RKO (cell line): ENCODE measurements at places on chromosomes 12 and 14.

- no peak for DNase-seq
Measured at GRCh38 chr12:99433155-99433554, 214.4 kb upstream of the GARIN6 start.

- no peak for DNase-seq
Measured at GRCh38 chr12:42957561-42958290, 368.2 kb upstream of the PRICKLE1 start.

DNA sequence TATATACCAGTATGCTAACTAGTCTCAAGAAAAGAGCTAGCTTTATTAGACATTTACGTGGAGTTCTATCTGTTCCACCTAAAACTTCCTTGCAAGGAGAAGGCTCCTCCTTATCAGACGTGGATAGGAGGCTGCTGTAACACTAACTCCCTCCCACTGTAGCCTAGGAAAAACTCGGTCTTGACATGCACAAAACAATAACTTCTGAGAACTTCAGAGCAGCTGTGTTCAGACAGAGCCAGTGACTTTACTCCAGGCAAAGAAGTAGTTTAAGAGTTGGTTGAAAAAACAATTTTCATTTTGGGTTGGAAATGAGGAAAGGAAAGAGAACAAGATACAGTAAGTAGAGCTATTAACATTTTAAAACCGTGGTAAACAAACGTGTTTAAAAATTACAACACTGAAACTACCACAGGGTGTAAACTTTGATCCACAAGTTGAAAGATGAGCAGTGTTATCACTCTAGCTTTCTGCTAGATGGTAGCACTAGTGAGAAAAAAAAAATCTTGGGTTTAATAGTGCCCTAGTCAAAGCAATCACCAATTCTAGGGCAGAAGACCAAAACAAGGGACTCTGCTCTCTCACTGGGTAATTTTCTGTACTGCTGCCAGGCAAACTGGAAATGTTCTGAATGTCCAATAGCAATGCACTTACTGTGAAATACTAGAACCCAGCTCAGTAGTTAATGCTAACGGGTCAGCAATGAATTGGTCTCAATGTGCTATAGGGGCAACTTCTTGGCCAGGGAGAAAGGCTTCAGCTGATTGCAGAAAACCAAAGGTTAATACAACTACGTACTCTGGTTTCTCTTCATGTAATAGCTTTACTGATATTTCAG lies 2.4 kb downstream of the ATF7 start:
- no peak for DNase-seq

DNA sequence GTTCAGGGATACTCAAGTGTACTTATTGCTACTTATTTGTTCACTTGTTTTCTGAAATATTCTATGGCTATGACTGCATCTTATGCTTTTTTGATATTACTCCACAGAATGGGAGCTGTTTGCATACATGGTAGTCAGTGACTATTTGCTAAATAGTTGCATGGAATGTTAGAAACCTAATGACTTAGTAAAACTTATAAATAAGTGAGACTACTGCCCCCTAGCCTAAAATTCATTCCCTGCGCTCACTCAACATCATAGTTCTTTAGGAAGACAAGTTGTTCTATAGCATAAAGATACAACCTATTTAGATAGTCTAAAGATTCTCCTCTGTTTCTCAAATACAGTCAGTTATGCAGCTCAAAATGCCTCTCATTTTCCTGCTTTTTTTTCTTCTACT lies 305.5 kb downstream of the CEP128 start:
- no peak for DNase-seq

- no peak for DNase-seq
Measured at GRCh38 chr14:36947362-36947761, 225.0 kb downstream of the SLC25A21 start.

GRCh38 chr12:126343321-126343720 lies 1278.1 kb downstream of the AACS start:
- no peak for DNase-seq

DNA sequence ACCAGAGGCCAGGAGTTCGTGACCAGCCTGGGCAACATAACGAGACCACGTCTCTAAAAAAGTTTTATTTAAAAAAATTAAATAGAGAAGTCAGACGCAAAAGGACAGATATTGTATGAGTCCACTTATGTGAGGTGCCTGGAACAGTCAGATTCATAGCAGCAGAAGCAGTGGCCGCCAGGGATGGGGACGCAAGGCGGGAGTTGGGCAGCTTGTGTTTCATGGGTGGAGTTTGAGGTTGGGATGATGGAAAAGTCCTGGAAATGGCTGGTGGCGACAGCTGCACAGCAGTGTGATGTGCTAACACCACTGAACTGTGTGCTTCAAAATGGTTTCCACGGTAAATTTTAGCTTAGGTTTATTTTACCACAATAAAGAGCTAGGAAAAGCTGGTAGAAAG lies 57.6 kb upstream of the DDX11 start:
- DNase-seq: no peak

GRCh38 chr12:129901254-129901653 lies 2.6 kb downstream of the TMEM132D start:
- DNase-seq: peak; percentile 78

DNA sequence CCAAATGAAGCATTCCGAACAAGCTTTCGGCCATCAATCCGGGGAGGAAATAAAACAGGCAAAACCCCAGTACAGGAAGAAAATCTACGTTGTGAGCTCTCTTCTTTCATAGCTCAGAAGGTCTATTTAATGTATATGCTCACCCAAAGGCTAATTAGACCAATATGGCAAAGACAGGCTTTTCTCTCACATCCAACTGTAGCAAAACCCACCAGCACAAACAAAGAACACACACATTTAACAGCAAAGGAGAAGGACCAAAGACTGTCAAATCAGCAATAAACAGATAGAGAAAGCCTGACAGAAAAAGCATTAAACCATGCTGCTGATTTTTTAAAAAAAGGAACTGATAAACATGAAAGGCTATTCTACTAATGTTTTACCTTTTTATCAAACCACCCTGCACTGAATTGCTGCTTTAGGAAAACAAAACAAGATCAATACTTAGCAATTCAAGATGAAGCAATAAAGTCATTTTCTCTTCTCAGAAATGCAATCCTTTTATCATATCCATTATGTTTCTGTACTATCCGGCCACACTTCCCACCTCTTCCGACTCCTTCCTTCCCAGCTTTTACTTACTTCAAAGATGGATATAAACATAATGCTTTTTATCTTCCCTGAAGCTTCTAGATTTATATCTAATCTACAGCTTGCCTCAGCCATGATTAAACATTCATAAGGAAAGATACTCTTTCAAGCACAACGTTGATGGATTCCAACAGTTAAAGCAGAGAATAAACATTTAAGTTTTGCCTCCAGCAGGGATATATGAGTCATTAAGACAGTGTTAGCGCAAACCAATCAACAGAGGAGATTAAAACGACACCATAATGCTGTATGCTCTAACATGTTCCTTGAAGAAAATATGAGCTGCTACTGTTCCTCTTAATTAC lies 74.6 kb upstream of the BBS10 start:
- no peak for DNase-seq

- peak; percentile 14 for DNase-seq
Measured at GRCh38 chr14:65352964-65353530, 59.5 kb upstream of the FUT8 start.

- DNase-seq: no peak
Measured at GRCh38 chr14:30799933-30800332, 74.4 kb upstream of the COCH start.

DNA sequence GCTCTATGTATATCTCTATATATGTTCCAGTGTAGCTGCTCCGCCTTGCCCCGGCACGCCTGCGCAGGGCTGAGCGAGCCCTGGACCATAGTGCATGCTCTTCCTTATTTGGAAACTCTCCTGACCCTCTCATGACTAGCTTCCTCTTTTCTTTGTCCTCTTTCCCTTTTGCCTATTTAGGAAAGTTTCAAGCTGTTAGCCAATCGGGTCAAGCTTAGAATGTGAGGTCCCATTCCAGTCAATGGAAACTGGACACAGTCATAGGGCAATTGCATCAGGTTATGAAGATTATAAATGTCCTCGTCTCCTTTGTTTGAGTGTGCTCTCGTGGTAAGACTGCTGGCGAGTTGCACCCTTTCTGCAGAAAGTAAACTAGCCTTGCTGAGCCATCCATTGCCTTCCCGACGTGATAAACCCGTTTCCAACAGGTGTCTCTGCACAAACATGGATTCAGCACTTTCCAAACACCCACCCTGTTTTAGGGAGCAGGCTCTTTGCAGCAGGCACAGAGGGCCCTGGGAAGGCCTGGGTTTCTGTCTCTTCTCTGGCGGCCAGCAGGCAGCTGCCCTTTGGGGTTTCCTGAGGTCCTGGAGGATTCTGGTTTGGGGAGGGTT lies 30.9 kb downstream of the CCDC92 start:
- no peak for DNase-seq

DNA sequence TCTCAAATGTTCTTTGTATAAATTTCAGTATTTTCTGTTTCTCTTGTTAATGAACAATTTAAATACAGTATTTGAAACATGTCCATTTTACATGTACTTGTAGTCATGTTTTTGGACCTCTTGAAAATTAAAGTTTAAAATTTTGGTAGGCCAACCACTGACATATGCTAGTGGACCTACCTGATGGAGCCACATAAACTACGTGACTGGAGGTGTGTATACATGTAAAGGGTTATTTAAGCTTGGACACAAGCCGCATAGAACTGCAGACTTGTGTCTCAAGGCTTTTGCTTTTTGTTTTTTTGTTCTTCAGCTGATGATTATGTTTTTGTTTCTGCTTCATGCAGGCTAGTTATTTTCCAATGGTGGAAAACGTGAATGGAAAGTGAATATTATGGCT lies 568.5 kb upstream of the MDGA2 start:
- no peak for DNase-seq

GRCh38 chr14:91145391-91146160 lies 31.7 kb downstream of the DGLUCY start:
- no peak for DNase-seq

DNA sequence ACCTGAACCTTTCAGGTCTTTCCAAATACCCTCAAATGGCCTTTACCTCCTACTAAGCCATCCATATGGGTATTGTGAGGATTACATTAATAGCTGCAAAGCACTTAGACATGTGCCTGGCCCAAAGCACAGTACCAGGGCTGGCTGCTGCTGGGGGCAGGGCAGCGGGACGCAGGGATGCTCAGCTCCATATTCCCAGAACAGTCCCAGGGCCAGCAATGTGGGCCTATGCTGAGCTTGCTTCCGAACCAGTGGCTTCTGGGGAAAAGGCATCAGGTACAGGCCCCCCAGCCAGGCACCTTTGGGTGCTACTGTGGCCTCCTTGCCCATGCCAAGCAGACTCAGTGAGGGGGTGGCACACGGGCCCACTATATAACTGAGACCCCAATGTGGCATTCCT lies 10.4 kb downstream of the ACTN1 start:
- DNase-seq: no peak

DNA sequence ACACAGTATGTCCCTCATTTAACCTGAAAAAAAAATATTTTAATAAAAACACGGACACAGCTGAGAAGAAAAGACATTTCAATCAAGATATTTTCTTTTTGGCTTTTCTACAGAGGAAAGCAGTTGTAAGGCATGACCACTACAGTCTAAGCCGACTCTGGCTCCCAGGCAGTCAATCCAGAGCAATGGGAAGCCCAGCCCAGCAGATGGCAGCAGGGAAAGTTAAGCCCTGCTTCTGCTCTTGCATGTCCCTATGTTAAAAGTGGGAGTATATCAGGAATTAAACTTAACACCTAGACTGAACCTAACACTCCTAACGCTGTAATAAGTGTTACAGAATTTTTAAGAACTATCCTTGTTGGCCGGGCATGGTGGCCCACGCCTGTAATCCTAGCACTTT lies 19.5 kb upstream of the HAL start:
- DNase-seq: peak; percentile 45

GRCh38 chr12:81141217-81141616 lies 63.3 kb downstream of the ACSS3 start:
- no peak for DNase-seq

DNA sequence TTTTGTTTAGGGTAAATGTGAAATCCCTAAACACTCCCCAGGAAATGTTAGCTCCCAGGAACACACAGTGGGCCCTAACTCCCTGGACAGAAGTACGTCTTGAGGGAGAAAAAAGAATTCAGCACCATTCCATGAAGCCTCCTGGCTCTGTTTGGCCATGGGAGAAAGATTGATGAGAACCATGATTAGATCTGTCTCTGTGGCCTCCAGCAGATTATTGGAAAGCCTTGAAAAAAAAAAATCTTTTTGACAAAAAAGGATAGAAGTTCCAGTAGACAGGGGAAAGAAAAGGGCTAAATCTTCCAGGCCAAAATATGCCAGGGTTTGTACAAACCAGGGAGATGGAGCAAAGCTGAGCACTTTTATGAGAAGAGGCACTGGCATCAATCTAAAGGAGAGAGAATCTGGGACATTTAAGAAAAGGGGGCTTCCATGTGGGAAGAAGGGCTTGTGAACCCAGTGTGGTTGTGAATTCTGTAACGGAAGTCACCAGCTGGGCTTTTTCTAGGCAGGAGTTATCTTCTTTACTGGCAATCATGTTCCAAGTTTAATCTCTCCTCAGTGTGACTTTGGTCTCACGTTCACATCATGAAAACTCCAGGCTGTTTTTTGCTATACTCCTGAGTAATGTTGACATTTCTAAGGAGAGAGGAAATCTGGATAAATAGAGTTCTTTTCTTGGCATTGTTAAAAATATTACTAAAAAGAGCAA lies 426.7 kb downstream of the RAD51B start:
- no peak for DNase-seq

GRCh38 chr12:112936264-112936663 lies 2.0 kb upstream of the OAS3 start:
- no peak for DNase-seq

GRCh38 chr12:20423557-20423956 lies 55.2 kb downstream of the PDE3A start:
- no peak for DNase-seq

DNA sequence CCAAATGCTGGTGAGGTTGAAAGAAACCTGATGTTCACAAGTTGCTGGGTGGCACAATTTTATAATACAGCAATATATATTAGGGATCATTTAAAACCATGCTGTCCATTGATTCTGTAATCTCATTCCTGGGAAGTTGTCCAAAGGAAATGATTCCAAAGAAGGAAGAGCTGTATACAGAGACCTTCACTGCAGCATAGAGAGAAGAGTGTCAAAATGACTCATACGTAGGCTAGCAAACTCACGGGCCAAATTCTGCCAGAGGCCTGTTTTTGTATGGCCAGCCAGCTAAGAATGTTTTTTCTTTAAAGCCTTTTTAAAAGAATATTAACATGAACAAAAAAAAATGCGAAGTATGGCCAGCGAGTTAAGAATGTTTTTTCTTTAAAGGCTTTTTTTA lies 69.2 kb upstream of the MED13L start:
- DNase-seq: peak; percentile 26
